Forelimb muscle (tissue), 1 donor: ENCODE measurements at places on chromosomes 4 and X. TPM values are rescaled to one million over a fixed set of nuclear protein-coding genes. Genes with fewer than 3 reads are reported as not detected.

GRCh38 chr4:141587897-141588296 lies 48.5 kb upstream of the IL15 start:
- no peak for DNase-seq

- DNase-seq: no peak
Observed at GRCh38 chr4:150033081-150033480, 45.2 kb upstream of the DCLK2 start.

DNA sequence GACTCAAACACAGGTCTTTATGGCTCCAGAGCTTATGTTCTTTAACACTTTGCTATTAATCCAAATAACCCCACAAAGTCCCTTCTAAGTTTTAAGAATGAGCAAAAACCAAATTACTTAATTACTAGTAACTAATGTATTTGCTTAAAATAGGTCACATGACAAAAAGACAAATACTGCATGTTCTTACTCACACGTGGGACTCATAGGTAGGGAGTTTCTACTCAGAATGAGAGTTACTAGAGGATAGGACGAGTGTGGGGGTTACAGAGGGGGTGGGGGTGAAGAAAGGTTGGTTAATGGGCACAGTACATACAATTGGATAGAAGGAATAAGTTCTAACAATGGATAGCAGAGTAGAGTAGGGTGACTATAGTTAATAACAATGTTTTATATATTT lies 5.8 kb downstream of the RPS6KA3 start:
- no peak for DNase-seq

GRCh38 chr4:53455766-53456165 lies 78.3 kb downstream of the FIP1L1 start:
- DNase-seq: no peak

DNA sequence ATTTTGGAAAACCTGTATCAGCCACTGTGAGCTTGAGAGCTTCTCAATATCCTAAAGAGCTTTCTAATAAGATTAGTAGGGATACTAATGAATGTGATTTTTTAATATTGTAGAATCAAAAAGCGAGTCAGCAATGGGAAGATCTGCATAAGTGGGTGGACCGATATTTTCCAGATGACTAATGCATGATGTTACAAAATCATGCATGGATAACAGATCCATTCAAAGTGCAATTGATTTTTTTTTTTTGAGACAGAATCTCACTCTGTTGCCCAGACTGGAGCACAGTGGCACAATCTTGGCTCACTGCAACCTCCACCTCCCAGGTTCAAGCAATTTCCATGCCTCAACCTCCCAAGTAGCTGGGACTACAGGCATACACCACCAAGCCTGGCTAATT lies 7.3 kb upstream of the CLDN2 start:
- DNase-seq: no peak

- no peak for DNase-seq
Observed at GRCh38 chr4:74118600-74119338, 19.8 kb upstream of the CXCL2 start.

The ITGB1BP2 gene
- polyA plus RNA-seq: 142 TPM

The CSAG1 gene
- polyA plus RNA-seq: not detected
